ENCODE measurements at places on chromosomes 3 and 15.
A peak's percentile ranks its signal among the peaks of the same experiment; 100 is the strongest.

DNA sequence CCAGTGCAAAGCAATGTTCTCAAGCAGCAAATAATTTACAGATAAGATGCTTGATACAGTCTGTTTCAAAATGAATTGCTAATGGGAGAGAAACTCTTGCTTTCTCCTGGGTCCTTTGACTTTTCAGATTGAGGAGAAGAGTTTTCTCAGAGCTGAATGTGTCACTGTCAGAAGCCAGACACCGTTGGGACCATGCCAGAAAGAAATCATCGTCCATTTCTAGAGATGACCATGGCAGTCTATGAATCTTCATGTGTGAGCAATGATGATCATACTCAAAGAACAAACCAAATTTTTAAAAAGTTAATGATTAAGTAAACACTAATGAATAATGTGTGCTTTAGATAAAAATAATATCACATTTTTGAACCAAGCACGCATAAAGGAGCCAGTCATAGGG, 77.6 kb downstream of the ZNF385D start:
- DNase-seq = peak; percentile 92

DNA sequence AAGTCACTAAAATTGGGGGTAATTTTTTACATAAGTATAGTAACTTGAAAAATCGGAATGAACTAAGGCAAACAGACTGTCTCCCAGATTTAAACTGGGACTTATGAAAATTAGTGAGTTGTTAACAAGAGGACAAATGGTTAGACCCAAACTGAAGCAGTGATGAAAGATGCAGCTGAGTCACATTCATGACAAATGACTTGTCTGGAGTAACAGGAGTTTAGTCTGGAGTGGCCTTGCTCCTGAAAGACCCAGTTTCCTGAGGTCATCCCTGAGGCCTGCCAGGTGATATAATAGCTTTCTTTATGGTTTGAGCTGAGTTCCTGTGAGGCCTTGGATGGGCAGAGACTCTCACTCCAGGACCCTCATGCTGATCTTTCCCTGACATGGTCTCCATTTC, 9.6 kb upstream of the CTDSPL start:
- peak; percentile 59 for DNase-seq

GRCh38 chr15:41904541-41905005, 10.7 kb upstream of the SPTBN5 start:
- peak; percentile 79 for DNase-seq

GRCh38 chr15:80461356-80462095, 57.3 kb downstream of the ARNT2 start:
- DNase-seq = no peak

GRCh38 chr15:96323319-96324145, 7.0 kb upstream of the NR2F2 start:
- DNase-seq = no peak

DNA sequence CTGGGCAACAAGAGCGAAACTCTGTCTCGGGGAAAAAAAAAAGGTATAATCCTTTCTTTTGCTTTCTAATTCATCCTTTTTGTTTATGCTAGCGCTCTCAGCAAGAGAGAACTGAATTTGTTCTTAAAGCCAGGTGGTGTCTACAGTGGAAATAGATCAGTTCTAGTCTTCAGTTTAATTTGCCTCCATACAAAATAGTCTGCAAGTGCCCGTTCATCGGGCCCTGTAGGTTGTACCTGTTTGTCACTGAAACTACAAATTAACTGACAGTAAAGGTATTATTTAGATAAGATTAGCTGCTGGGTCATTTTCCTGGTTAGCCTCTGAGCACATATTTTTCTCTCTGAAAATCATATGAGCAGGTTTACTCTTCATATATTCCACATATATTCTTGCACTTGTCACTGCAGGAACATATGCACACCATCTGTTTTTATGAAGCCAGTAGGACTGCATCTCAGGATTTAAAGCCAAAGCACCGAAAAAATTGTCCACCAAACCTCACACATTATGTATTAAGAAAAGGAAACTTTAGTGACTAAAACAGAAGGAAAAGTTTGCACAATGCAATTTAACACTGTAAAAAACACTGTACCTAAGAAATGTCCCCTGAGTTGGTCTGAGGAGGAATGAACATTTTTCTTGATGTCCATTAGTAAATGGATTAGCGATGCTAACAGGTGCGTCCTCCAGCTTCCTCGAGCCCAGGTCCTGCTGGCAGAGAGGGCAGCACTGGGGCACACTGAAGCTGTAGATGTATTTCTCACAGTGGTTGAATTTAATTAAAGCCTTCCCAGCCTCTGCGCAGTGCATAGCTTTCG, 437 bp downstream of the MKRN2OS start:
- peak; percentile 31 for DNase-seq

DNA sequence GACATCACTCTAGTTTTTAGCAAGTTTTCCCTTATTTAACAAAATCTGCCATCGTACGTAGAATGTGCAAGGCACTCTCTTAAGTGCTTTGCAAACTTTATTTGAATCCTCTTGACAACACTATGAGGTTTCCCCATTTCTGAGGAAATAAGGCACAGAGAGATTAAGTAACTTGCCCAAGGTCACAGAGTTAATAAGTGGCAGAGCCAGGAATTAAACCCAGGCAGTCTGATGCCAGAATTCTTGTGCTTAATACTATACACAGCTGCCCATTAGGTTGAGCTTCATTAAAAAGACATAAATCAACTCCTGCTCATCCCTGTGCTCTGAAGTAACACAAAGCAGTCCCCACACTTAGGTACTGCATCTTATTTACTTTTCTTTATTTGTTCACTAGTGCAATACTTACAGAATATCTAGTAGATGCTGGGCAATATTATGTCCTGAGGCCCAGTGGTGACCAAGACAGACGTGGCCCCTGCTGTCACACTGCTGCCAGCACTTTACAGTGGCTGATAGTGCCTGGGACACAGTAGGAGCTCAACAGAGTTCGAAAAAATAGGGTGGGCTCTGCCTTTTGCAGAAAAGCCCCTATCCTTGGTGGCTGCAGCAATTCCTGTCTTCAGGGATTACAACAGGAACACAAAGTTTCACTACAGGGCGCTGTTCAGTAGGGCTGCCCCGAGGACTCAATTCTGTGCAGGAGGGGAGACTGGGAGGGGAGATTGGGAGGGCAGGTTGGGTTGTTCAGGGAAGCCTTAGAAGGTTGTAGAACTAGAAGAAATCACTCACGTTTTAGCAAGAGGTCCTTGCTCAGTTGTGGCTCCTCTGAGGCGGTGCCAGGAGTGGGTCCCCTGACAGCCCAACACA, 138.3 kb upstream of the TPM1 start:
- DNase-seq = no peak

DNA sequence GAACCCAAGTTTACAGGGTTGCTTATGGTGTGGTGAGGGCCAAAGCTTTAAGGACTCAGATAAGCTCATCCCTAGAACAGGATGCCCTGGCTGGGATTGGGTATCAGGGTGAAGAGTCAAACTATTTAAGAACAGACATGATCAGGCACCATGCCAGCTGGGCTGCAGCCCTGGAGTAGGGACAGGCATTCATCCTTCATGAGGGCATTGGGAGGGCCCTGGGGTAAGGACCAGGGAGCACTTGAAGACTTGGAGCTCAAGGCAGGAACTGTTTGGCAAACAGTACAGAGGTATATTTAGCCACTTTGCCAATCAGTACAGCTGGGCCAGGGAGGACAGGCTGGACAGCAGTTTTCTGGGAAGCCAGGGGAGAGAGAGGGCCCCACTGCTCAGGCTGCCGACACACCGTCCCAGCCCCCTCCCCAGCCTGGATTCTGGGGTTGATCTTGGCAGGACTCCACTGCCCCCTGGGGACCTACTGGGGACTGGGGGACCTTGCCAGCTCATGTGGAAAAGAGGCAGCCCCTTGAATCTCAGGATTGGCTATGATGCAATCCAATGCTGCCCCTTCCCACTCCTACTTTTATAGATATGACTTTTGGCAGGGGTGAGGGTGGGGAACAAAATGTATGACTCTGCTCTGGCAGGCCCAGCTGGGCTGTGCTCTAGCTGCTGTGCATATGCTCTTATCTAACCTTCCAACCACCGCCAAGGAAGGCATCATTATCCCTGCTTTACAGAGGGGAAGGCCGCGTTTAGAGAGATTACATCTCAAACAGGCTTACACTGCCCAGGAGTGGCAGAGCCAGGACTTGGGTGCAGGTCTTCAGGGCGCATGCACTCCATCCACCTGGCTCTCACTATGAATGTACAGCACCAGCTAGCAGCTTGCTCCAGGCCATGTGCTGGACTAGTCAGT, 2.3 kb downstream of the PLA2G4E start:
- DNase-seq = no peak

GRCh38 chr3:117836296-117836695, 1126.7 kb downstream of the TUSC7 start:
- DNase-seq = no peak

- DNase-seq = no peak
Measured at GRCh38 chr15:51379390-51379789, 37.9 kb downstream of the GLDN start.

GRCh38 chr3:105328338-105328730, 38.4 kb upstream of the ALCAM start:
- peak; percentile 15 for DNase-seq

GRCh38 chr3:77902675-77903074, 862.8 kb downstream of the ROBO2 start:
- DNase-seq = no peak

GRCh38 chr15:95639208-95639607, 691.3 kb upstream of the NR2F2 start:
- DNase-seq = no peak

DNA sequence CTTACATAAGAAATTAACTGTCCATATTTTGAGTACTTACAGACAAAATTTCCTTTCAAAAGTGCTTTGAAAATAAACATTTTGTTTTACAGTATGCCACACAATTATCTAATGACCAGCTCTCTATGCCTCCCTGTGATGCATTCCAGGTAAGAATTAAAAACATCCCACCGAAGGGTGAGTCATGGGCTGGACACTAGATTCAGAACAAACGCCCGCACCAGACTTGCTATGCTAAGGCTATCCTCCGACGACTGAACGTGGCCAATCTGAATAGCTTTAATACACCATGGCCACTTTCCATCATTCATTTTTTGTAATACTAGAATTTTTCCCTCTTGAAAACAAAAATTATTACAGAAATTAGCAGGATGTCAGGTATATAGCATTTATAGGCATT, 139.8 kb upstream of the TNIK start:
- DNase-seq = no peak

GRCh38 chr3:36408146-36408545, 27.8 kb downstream of the STAC start:
- DNase-seq = no peak

DNA sequence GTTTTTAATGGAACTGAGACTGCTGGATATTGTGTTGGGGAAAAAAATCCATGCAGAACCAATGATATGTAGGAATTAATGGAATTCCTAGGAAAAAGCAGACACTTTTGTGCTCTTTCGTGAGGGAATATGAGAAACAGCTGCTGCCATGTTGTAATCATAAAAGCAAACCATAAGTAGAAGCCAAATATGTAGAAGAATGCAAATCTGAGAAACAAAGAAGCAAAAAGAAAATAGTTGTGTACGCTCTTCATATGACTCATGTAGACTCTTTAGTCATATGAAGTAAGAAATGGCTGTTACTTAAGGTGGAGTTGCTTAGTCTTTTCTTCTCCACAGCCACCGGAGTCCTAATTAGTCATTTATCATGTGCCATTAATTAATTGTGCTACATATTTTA, 298.6 kb upstream of the ZNF717 start:
- no peak for DNase-seq

DNA sequence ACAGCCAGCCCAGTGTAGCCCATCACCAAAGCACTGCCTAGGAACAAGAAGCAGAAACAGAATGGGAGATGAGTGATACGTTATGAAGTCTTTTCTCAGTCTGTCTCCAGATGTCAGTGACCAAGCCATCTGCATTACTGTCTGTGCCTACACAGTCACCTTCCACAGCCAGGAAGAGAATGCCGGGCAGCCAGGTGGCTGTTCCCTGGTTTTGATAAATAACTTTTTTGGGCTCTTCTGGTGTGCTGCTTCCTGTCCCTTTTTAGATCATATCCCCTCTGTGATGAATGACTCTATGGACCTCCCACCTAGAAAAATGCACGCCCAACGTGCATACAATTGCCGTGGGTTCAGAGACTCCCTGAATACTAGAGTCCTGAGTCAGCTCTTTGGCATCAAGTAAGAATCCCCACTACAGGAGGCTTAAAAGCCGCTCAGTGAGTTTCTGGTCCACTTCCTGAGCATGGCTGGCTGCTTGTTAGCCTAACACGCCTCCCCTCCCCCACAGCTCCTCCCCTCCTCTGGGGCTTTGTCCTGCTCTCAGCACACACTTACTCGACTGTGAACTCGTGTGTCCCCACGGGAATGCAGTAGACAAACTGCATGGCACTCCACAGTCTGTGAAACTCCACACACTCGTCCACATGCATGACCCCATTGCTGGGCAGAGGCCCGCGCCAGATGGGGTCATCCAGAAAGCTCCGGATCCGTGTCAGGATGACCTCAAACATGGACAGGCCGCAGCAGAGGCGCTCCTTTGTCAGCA, 34.7 kb downstream of the NIPA2 start:
- DNase-seq = peak; percentile 83

DNA sequence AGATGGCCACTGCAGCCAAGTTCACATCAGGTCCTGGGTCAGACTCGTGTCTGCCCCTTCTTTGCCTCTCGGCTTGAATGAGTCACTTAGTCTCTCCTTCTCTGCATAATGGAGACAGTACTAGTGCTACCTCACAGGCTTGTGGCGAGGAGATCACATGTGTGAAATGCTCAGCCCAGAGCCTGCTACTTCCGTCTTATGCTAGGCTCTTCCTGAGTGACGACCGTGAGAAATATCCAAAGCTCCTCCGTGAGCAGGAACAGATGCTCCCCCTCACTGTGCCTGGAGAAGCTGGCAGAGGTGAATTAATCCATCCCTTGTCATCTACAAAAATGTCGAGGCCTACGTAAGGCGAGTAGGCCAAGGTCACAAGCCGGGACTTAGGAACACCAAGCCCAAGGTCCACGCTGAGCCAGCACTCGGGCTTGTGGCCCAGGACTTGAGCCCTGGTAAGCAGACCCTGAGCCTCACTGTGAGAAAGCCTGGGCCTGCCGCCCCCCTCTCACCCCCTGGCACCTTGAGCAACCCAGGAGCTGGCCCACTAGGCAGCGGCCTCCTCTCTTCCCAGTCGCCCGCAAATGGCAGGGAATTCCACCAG, 17.9 kb downstream of the PAK6 start:
- no peak for DNase-seq

DNA sequence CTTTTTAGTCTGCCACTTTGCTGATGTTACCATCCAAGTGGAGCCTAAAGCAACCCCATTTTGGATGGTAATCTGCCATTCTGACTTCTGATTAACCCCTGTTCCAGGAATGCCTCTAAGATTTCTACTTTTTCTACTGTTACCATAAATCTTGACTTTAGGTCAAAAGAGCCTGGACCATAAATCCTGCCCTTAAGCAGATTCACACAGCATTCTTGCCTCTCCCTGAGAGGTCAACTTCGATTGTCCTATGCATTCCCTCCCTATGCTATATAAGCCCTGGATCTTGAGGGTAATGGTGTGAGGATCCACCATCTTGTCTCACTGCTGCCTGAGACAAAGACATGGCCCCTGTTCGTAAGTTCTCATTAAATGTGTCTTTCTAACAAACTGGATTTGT, 177.3 kb downstream of the GABRB3 start:
- DNase-seq = no peak

DNA sequence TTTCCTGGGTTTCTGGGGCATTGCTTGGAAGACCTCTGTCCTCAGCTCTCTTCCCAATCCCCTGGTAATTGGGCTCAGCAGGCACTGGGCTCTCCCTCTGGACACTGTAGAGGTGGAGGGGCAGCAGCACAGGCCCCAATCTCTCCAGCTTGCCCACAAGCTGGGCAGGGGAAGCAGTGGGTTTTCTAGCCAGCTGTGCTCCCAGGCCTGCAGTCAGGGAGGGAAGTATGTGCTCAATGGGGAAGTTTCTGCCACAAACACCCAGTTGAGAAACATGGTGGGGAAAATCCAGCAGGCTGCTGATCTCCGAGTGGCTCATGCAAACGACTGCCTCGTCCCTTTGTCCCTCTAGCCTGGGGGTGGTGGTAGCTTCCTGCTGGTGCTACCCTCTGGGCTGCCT, 12.8 kb upstream of the RFT1 start:
- DNase-seq = no peak

Measured in PC-3 (cell line).